Stimulated activated CD8-positive, alpha-beta memory T cell treated with anti-CD3 and anti-CD28 coated beads, Interleukin-15, amount 100 ng/mL, for 1 hour (primary cell): ENCODE measurements at places on chromosomes 1 and 21.

- no peak for DNase-seq
Observed at GRCh38 chr1:18999359-18999758, 42.9 kb upstream of the IFFO2 start.

GRCh38 chr1:1617516-1617915, 2.2 kb downstream of the MIB2 start:
- no peak for DNase-seq

GRCh38 chr1:188140958-188141357, 1312.2 kb downstream of the PLA2G4A start:
- no peak for DNase-seq

DNA sequence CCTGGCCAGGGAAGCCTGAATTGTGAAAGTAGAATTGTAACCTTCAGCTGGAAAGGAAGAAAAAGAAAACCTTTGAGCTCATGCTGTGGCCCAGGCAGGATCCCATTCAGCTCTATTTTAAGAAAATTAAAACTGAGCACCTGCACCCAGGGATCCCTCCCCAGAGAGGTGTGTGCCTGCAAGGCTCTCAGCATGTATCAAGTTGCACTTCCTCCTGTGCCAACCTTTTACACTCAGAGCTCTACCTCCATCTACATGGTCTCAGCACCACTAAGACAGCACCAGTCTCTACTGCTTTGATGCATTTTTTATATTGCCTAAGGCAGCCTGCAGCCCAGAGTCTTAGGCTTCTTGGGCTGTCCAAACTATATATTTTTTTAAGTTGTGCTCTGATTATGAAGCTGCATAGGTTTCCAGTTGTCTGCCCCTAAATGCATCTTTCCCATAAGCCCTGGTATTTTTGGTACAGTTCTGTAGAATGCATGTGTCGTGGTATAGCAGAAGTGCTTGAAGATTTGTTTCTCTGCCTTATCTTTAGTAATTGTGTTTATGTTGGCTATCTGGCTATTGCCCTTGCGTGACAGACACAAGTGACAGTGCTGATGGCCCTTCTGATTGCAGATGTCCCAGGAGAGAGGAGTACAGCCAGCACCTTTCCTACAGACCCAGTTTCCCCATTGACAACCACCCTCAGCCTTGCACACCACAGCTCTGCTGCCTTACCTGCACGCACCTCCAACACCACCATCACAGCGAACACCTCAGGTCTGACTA, 63.1 kb downstream of the PTPRC start:
- no peak for DNase-seq

DNA sequence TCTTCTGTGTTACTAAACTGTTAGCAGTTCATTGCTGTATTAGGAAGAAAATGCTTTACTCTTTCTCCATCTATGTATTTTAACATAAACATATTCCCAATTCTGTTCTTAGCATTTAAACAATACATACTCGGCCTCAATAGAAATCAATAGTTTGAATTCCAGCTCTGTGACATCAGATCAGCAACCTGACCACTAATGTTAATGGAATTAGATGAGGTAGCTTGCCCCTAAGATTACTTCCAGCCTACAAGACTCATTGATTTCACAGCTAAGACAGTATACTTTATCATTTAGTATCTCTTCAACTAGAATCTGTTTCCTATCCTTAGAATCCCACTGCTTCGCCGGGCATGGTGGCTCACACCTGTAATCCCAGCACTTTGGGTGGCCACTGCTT, 38.9 kb downstream of the EPRS1 start:
- DNase-seq = no peak

DNA sequence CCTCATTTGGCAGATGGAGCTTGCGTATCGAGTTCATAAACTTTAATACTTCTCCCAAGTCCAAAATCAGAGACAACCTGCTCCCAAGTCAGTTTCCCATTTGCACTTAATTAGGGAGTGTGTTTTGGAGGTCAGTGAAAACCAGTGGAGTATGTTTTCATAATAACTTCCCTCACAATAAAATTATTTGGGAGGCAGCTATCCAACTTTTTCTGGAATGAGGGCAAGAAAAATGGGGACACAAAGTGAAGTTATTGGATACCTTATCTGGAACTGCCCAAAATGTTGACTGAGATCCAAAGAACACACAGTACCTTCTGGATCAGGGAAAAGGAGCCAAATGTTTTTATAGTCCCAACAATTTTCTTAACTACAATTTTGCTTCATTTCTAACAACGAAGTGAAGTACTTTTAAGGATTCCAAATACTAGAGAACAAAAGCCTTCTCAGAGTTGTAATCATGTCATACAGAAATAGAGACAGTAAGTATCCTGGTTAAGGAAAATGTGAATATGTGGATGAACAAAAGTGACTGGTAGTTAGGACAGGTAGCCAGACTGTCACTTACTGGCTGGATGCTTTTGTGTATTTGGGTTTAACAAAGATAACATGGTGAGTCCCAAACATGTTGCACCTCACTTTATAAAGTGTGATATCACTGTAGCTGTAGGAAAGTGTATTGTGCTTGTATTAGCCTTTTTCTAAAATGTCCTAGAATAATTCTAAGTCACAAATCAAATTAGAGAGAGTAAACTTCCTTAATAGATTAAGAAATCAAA, 325.0 kb downstream of the HLX start:
- no peak for DNase-seq

GRCh38 chr1:228084797-228085196, 2.3 kb downstream of the ARF1 start:
- no peak for DNase-seq

GRCh38 chr1:34511802-34512201, 243.0 kb upstream of the GJB5 start:
- DNase-seq = no peak

DNA sequence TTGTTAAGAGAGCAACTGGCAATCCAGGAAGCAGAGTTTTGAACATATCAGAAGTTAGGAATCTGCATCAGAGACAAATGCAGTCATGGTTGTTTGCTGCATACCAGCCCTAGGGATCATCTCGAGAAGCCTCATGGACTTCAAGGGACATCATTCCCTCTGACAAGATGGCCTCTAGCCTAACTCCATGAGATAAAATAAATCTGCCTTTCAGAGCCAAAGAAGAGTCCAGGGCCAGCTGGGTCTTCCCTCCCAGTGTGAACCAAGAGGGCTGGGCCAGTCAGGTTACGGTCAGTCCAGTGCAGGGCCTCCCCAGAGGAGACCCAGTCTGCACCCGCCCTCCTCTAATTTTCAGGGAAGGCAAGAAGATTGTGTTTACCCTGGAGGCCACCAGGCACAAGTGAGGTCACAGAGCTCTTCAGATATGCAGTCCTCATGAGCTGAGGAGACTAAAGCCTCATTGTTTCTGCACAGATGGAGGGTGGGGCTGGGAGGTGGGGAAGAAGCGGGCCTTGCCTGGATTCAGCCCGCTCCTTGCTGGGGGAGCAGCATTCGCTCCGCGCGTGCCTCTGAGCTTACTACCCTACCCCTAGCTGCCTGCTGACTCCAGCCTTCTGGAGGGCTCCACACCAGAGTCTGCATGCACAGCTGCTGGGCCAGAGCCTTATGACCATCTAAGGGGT, 52.8 kb downstream of the CAPN2 start:
- DNase-seq = no peak

DNA sequence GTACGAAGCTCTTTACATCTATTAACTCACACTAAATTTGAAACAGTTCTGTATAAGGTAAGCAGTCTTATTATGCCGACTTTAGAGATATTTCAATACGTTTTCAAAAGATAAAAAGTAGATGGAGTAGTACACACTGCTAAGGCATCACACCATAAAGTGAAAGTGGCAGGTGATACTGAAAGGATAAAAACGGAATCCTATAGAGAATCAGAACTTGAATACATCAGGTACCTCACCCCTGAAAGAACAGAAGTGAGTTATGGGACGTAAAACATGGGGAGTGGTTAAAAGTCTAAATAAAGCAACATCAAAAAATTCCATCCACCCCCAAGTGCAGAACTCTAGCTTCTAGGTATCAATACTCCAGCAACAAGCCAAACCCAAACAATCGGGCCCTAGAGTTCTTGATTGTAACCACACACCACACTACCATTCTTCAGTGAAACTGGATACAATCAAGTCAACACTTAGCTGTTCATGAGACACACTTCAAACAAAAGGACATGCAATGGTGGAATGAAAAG, 142.6 kb downstream of the SMYD3 start:
- no peak for DNase-seq

- no peak for DNase-seq
Observed at GRCh38 chr1:48610628-48611542, 138.9 kb upstream of the SPATA6 start.

GRCh38 chr1:230857077-230857476, 11.2 kb downstream of the C1orf198 start:
- no peak for DNase-seq

DNA sequence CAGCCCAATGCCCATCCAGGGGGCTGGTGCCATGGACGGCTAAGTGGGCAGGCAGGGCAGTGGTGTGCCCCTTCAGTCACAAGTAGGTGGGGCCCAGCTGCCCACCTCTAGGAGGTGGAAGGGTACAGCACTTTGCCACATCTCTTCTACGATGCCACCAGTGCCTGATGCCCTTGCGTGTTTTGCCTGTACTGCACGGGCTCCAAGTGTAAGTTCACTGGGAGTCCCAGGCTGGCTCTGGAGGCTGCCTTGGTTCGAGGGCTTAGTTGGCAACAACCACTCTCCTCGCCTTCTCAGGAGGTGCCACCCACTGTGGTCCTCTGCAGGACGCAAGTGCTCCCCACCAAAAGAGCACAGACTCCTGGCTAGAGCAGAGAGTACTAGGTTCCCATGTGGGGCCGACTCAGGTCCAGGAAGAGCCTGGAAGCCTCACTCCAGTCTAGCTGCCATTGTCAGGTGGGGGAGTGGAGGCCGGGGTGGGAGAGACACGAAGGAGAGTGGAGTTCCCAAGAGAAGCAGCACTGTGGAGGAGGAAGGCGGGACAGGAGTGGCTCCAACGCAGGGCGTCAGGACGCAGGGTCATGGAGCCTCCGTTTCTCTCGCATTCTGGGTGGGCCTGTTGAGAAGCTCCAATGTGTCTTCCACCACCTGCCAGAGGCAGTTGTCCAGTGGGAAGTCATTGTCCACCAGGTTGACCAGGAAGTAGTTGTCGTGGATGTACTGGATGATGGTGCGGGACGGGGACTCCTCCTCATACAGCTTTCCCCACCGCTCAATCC, 15.5 kb downstream of the MTHFR start:
- DNase-seq = no peak

DNA sequence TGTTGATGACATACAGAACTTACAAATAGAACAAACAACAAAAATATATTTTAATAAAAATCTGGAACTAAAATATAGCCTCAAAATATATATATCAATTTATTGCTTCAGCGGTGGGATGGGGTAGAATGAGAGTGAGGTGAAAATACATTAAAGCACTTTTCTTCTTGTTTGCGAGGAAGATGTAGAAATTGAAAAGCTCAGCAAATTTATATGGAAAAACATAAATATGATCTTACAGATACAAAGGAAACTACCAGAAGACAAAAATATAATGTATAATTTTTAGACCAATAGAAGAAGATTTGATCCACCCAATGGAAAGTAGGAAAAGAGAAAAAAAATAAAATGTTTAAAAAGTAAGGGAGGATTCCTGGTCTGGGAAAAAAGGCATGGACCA, 372.2 kb downstream of the DISC1 start:
- DNase-seq = no peak

GRCh38 chr1:9317591-9318417, 25.1 kb downstream of the SPSB1 start:
- DNase-seq = no peak

- DNase-seq = no peak
Observed at GRCh38 chr1:7491818-7492173, 279.3 kb upstream of the VAMP3 start.

DNA sequence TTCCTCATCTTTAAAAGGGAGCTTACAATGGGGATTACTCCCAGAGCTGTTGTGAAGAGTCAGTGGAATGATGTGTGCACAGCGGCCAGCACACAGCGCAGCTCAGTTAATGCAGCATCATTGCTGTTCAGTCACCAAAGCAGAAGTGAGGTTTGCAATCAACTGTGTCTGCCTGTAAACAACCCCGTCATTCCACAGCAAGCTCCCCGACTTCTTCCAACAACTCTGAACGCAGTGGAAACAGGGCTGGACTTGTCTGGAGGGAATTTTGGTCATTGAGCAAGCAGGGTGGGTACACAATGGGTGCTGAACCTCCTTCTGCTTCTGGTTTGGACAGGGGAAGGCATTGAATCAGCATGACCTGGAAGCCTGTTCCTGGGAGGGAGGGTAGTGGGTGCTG, 347.4 kb downstream of the PTPRU start:
- DNase-seq = no peak

- peak; percentile 86 for DNase-seq
Observed at GRCh38 chr1:1574721-1575537, at the start of gene SSU72. Gene SSU72, minus strand, starts transcription at chr1:1574863. Its CDS starts 306 bp downstream, at chr1:1574557.

DNA sequence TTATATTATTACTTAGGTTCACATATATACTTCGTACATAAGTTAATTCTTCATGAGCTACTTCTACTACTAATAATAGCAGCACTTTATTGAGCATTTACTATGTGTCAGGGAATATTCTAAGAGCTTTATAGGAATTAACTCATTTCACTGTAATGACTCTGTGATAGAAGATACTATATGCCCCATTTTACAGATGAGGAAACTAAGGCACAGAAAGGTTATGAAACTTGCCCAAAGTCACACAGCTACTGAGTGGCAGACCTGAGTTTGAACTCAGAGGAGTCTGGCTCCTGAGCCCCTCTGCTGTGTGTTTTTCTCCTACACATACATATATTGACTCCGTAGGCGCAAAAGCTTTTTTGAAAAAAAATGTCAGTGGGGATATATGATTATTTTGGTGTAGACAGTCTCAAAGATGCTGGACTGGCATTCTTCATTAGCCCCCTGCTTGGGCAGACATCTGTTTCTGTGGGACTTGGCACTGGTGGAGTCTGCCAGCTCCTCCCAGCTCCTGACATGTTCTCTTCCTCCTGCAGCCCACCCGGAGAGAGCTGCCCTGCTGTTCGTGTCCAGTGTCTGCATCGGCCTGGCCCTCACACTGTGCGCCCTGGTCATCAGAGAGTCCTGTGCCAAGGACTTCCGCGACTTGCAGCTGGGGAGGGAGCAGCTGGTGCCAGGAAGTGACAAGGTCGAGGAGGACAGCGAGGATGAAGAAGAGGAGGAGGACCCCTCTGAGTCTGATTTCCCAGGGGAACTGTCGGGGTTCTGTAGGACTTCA, 70.9 kb downstream of the TCP10L start:
- DNase-seq = no peak

GRCh38 chr1:164602480-164603093, 43.6 kb downstream of the PBX1 start:
- no peak for DNase-seq

- DNase-seq = no peak
Observed at GRCh38 chr1:227942716-227943261, 4.9 kb downstream of the WNT9A start.

DNA sequence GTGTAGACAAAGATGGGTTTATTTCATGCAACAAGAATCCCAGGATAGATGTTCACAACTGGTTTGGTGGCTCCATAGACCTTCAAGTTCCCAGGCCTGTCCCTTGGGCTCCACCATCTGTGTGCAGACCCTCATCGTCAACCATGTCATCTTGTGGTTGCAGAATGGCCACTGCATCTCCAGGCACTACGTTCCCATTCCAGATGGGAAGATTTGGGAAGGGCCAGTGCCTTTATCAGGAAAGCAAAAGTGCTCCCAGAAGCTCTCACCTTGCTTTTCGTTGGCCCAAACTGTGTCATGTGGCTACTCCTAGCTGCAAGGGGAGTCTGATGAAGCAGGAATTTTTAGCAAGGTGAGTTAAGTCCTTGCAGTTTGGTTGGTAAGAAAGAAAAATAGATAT, 12.8 kb downstream of the TMCC2 start:
- no peak for DNase-seq
